ENCODE measurements at places on chromosomes 6 and 20. TPM values are rescaled to one million over a fixed set of nuclear protein-coding genes. Genes with fewer than 3 reads are reported as not detected.
A peak's percentile ranks its signal among the peaks of the same experiment; 100 is the strongest.

DNA sequence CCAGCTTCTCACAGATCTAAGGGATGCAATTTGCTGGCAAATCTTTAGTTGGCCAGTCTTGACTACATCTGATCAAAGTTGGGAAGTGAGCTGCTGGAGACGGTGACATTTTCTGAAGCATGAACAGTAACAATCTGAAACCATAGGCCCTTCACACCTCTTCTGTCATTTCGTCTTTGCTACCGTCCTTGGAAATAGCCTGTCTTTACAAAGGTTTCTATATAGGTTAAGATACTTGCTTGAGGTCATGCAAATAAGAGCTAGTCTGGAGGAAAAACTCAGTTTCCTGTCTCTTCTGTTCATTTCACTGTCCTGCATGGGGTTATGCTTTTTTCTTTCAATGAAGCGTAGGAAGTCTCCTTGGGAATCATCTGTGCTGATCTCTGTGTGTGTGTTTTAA is 55.6 kb downstream of the CARMIL1 start:
- no peak for DNase-seq

DNA sequence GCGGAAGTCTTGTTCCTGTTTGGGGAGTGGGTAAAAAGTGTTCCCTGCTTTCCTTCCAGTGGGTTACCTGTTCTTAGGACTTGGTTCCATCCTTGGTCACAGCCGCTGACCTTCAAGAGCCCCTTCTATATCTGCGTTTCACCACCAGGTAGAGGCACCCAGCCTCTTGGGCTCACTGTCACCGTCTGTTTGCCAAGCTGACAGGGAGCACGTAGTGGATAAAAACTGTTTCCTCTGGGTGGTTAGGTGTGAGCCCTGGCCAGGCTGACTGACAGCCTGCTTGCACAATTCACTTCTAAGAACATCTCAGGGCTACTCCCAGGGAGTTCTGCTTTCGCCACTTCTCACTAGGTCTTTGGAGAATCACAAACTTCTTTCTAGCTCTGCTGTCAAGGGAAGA is 1.8 kb upstream of the JPH2 start:
- DNase-seq, result no peak

- DNase-seq, result no peak
Measured at GRCh38 chr6:13098793-13099570, 229.4 kb downstream of the TBC1D7 start.

DNA sequence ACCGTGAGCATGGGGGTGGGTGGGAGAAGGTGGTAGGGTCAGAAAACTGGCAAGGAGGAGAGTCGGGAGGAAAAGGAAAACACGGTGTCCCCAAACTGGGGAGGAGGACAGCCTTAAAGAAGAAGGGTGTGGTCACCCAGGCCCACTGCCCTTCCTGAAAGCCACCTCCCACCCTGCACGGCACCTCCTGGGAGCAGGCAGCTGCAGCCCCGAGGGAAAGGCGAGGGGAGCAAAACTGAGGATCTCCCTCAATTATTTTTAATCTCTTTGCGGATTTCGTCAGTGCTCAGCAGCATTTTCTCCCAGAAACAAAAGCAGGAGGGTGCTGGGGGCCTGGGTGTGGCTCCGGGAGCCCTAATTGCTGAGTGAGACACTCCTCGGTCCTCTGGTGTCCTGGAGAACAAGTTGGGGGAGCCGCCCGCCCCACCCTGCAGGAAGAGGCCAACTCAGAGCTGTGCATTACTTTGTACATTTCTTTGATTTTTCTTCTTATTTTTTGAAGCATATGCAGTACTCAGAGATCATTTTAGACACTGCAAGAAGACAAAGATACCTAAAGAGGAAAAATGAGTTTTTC is 56.4 kb downstream of the RIOK1 start:
- no peak for DNase-seq

DNA sequence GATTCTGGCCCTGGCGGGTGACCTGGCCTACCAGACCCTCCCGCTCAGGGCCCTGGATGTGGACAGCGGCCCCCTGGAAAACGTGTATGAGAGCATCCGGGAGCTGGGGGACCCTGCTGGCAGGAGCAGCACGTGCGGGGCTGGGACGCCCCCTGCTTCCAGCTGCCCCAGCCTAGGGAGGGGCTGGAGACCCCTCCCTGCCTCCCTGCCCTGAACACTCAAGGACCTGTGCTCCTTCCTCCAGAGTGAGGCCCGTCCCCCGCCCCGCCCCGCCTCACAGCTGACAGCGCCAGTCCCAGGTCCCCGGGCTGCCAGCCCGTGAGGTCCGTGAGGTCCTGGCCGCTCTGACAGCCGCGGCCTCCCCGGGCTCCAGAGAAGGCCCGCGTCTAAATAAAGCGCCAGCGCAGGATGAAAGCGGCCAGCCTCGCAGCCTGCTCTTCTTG is 868 bp upstream of the SLC2A4RG start:
- peak; percentile 43 for DNase-seq

The ADGRG6 gene
- polyA plus RNA-seq, result not detected

The TMEM244 gene
- polyA plus RNA-seq, result 3.2 TPM

The PTK6 gene
- 0.16 TPM for polyA plus RNA-seq

DNA sequence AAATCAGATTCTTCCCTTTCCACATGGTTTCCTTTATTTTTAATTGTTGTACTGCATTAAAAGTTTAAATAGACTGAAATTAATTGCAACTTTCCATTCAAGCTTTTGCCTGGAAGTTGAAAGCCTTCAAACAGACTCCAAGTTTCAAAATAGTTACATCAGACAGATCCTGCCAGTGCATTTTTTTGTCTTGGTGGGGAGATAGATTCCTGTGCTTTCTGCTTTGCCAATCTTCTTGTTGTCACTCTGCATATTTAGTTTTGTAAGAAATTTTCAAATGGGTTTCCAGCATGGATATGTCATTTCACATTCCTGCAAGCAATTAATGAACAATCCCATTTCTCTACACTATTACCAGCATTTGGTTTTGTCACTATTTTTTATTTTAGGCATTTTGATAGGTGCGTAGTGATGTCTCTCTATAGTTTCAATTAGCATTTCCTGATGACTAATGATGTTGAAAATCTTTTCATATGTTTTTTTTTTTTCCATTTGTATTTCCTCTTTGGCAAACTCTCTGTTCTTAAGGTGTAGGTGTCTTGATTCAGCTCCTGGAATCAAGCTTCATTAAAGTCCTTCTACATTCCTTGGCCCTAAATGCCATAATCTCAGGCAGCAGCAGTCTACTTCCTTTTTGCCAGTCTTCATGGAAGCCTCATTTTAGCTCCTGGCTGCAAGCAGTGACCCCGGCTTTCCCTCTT is 40.5 kb downstream of the SCP2D1 start:
- DNase-seq, result no peak

The SLC44A4 gene
- polyA plus RNA-seq, result not detected

The RNGTT gene
- 16.0 TPM for polyA plus RNA-seq

The MUC21 gene
- polyA plus RNA-seq, result not detected

DNA sequence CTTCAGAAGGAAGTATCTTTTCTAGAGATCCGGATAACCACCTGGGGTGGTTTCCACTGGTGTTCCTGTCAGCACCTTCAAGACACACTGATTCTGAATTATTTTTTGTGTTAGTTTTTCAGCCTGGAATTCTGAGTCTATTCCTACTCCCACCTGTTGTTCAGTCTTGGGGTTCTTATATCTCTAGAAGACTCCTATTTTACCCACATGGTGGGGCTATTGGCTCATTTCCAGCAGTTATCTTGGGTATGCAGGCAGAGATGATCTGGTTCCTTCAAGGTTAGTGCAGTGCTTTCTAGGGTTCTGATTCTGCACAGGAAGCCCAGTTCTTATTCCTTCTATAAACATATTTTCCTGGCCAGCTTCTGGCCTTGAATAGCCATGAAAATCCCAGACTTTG is 175.6 kb upstream of the PDE7B start:
- DNase-seq, result peak; percentile 30

The TRMT11 gene
- polyA plus RNA-seq, result 14.8 TPM

GRCh38 chr6:30743099-30744053 is 889 bp upstream of the FLOT1 start:
- peak; percentile 33 for DNase-seq

- DNase-seq, result no peak
Measured at GRCh38 chr20:8851446-8851845, 217.4 kb upstream of the PLCB4 start.

- DNase-seq, result no peak
Measured at GRCh38 chr6:80922916-80923455, 816.5 kb downstream of the BCKDHB start.

- no peak for DNase-seq
Measured at GRCh38 chr6:12200761-12201160, 89.4 kb upstream of the EDN1 start.

GRCh38 chr20:4234128-4234527 is 218.8 kb upstream of the RNF24 start:
- DNase-seq, result no peak

The ANKRD66 gene
- polyA plus RNA-seq, result not detected

- DNase-seq, result no peak
Measured at GRCh38 chr20:251354-251753, 6.2 kb upstream of the DEFB132 start.

DNA sequence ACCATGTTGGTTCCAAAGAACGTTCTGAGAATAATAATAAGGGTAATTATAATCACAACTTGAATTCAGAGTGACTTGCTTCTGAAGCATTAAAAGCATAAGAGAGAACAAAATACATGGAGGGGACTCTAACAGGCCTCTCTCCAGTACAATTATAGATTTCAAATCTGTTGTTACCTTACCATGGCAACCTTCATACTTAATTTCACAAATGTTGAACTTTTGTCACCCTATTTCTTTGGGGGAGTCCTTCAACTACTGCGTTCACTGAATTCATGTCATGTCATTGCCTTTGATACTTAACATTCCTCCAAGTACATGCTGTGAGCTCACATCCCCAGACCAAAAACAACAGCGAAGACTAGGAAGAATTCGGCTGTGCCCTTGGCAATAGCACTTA is 104.0 kb downstream of the MKKS start:
- no peak for DNase-seq

DNA sequence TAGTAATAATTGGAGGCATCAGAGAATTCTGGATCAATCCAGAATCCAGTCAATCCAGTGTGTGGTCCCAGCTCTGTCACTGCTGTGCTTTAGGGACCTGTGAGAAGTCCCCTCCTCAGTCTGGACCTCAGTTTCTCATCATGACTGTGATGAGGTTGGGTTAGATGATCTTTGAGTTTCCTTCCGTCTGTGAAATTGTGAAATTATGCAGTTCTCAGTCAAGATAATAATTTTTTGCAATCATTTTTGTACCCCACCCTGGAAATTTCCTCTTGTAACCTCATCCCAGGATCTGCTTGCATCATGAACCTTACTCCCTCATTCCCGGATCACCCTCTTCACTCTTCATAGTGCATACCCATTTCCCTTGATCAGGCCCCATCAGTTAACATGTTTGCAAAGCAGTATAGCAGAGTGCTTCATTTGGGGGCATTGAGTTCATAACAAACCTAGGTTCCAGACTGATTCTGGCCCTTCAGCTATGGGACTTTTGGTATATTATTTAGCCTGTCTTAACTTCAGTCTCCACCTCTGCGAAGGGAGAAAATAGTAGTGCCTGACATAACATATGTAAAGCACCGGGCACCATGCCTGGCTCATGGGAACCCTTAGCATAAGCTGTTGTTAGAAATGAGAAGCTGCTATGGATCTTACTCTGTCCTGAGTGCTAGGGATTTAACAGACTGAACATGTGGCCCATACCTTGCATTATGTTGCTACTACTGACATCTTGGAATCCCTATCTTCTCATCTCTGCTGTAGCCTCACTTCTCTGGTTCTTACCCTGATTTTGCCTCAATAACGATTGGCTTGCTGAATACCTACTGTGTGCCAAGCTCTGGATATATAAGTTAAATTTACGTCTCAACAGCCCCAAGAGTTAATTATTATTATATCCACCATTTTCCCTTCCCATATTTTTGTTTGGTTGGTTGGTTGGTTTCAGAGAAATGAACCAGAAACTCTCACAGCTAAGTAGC is 1.3 kb downstream of the ZNF76 start:
- DNase-seq, result no peak

- no peak for DNase-seq
Measured at GRCh38 chr6:147974376-147974775, 368.3 kb upstream of the SASH1 start.

GRCh38 chr6:36246506-36247268 is 23.2 kb upstream of the PNPLA1 start:
- DNase-seq, result no peak

DNA sequence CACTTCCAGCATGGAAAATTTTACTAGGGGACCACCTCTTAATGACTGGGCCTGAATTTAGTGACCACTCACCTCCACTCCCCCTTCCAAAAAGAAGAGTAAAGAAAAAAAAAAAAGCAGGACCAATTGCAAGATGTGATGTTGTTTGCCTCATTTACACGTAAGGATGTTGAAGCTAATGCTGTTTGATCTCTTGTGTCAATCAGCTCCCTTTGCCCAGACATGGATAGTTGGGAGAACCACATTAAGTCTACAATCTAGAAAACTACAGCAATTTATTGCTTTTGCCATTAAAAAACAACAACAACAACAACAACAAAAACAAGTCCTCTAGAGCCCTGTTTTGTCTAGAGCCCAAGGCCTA is 11.0 kb upstream of the DSTN start:
- no peak for DNase-seq

The ARMH2 gene
- 0.78 TPM for polyA plus RNA-seq

DNA sequence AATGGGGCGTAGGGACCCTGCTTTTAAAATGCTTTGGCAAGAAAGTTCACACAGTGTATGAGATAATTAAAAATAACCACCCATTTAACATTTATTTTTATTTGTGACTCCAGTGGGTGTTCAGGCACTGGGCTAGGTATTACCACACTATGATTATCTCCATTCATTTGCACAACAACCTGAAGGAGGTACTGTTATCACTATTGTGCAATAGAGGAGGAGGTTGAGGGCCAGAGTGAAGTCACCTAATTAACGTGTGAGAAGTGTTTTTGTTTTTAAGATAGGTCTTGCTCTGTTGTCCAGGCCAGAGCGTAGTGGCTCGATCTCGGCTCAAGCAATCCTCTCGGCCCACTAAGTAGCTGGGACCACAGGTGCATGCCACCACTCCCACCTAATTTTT is 29.2 kb downstream of the MAK start:
- no peak for DNase-seq

The LGSN gene
- polyA plus RNA-seq, result 0.12 TPM

The PNLDC1 gene
- polyA plus RNA-seq, result not detected

The PPIL6 gene
- 0.46 TPM for polyA plus RNA-seq

GRCh38 chr6:87102151-87102621 is 7.3 kb upstream of the CGA start:
- DNase-seq, result no peak

- DNase-seq, result no peak
Measured at GRCh38 chr6:33885132-33886057, 81.6 kb upstream of the MLN start.

- no peak for DNase-seq
Measured at GRCh38 chr20:63833776-63834490, 2.9 kb upstream of the ZBTB46 start.

The BFSP1 gene
- polyA plus RNA-seq, result 1.8 TPM

DNA sequence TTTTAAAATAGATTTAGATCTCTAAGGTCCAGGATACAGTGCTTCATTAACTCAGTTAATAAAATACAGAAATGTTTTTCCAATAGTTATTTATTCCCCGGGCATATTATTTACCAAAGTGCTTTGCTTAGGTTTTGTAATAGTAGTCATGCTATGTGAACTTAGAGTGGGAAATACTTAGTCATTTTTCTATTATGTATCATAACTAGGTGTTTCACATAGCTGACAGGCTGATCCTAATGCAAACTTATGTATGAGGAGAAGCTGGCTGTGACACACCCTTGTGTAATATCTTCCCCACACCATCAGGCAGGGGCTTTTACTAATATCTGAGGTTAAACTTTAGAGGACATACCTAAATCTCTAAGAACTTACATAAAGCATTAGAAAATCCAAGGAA is 277.7 kb upstream of the RIMS1 start:
- DNase-seq, result no peak
